ENCODE measurements at places on chromosomes 2 and 18. TPM values are rescaled to one million over a fixed set of nuclear protein-coding genes. Genes with fewer than 3 reads are reported as not detected.

Gene PTPRN
- 0.97 TPM for total RNA-seq

Gene EFEMP1
- 48.5 TPM for total RNA-seq

Gene KCNS3
- 3.7 TPM for total RNA-seq

Gene MC5R
- not detected for total RNA-seq

Gene TTR
- not detected for total RNA-seq

Gene CLEC4F
- total RNA-seq, result 0.13 TPM

Gene IL1R1
- total RNA-seq, result 27.7 TPM

Gene ECEL1
- 0.27 TPM for total RNA-seq

Gene DOCK10
- total RNA-seq, result 2.6 TPM

Gene CBLN2
- not detected for total RNA-seq

Gene TTC31
- 11.2 TPM for total RNA-seq

Gene TYMS
- total RNA-seq, result 1.9 TPM

Measured in cardiac septum (tissue), 1 donor.